Ammon's horn (tissue), 1 donor: ENCODE measurements at places on chromosomes 4 and X.

DNA sequence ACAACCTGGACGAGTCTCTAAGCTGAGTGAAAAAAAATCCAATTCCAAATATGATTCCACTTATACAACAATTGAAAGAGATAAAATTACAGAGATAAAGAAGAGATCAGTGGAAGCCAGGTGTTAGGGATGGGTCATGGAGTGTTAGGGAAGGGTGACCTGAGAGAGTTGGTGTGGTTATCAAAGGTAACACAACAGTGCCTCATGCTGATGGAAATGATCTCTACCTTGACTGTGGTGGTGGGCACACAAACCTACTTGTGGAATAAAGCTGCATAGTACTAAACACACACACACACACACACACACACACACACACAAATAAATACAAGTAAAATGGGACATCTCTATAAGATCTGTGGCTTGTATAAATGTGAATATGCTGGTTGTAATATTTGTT lies 26.0 kb downstream of the BEND2 start:
- DNase-seq = no peak

GRCh38 chr4:67401902-67402301 lies 143.4 kb downstream of the CENPC start:
- DNase-seq = no peak

- no peak for DNase-seq
Measured at GRCh38 chrX:44705817-44706551, 137.8 kb upstream of the DUSP21 start.

DNA sequence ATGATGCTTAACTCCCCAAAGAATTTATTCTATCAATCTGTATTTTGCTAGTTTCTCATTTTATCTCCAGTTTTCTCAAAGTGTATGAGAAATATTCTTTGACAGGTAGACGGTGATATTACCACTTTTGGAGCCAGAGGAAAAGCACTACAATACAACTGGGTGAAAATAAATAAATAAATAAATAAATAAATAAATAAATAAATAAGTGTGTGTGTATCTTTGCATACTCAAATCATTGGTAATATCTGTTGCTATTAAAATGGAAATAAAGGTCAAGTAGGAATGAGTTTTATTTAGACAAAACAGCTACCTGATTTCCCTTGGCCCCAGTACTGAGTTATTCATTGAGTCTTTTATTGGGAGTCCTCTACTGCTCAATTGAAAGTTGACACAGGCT lies 114.3 kb downstream of the RBMX2 start:
- DNase-seq = no peak

DNA sequence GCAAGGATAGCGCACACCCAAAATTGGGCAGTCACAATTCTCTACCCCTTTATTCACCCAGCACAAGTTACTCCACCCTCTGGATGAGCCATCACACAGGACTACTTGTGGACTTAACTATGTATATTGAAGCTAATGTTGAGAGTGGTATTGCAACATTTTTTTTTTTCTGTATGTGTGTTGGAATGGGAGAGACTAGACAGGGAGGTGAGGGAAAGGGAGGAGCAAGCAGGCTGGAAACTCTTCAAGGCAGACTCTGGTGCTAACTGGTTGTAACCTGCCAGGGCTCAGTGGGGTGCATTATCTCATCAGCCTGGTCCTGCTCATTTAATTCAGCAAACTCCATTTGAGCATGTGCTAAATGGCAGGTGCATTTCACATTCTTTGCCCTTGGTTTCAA lies 18.4 kb upstream of the CWH43 start:
- DNase-seq = no peak

GRCh38 chrX:112816908-112817307 lies 23.7 kb downstream of the AMOT start:
- no peak for DNase-seq

GRCh38 chr4:147899512-147899911 lies 167.6 kb downstream of the ARHGAP10 start:
- DNase-seq = no peak

GRCh38 chr4:135277068-135277979 lies 1075.7 kb upstream of the PABPC4L start:
- DNase-seq = no peak

GRCh38 chrX:153578200-153578835 lies 20.6 kb downstream of the CCNQ start:
- no peak for DNase-seq
